ENCODE measurements at places on chromosomes 13 and 19.

DNA sequence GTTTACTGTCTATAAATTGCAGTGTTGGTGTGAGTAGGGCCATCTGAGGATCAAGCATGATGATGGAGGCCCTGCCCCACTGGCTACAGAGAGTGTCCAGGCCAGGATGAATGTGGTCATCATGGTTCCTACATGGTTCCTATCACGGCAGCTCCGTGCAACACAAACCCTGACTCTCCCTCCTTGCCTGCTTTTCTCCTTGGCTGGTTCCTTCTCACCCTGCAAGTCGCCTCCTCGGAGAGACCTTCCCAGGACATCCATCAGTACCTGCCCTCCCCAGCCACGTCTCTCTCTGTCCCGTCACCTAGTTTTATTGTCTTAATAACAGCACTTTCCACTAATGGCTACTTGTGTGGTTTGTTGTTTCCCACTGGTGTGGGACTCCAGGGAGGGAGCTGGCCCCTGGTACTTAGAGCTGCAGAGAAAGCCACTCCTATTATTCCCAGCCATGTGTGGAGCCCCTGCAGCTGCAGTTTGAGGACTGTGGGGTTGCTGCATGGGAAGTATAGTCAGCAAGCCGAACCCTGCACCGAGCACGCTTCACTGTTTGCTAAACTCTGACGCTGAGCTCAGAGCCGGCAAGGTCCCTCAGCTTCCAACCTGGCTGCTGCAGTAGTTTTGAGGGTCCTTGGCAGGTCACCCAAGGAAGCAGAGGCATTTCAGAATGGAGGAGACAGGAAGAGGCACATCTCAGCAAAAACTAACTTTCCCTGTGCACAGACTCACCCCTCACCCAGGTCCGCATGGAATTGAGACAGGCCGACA lies 146.4 kb upstream of the VSTM2B start:
- no peak for DNase-seq

DNA sequence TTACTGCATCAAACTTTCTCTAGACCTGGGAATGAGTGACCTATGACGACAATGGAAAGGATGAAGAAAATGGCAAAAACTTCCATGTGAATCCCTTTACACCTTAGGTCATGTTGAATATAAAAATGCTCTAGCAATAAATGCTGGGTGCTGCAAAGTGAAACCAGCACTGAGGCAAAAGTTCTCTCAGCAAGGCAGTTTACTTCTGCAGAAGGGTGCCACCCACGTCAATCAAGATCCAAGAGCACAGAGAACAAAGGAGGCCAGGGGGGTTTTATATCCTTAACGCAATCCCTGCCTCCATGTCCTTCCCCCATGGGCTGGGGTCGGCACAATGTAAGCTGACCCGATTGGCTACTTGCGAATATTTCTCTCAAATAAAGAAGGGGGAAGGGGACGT lies 38.7 kb downstream of the ZNF333 start:
- no peak for DNase-seq

DNA sequence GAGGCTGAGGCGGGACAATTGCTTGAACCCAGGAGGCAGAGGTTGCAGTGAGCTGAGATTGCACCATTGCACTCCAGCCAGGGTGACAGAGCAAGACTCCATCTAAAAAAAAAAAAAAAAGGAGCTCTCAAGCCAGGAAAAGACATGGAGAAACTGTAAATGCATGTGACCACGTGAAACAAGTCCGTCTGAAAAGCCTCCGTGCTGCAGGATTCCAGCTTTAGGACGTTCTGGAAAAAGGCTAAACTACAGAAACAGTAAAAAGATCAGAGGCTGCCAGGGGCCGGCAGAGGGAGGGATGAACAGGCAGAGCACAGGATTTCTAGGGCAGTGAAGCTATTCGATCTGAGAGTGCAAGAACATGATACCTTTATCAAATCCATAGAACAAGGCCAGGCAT lies 40.7 kb upstream of the NDUFS7 start:
- DNase-seq: no peak

GRCh38 chr13:43000676-43001075 lies 8.6 kb upstream of the EPSTI1 start:
- DNase-seq: no peak

DNA sequence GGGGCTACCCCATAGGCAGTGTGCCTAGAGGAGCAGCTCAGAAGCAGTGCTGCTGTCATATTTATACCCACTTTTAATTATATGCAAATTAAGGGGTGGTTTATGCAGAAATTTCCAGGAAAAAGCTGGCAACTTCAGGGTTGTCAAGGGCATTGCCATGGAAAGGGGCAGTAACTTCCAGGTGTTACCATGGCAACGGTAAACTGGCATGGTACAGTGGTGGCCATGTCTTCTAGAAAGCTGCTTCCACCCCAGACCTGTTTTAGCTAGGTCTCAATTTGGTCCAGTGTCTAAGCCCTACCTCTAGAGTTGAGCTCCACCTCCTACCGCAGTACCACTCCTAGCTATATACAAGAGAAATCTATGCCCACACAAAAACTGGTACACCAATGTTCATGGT lies 11.3 kb downstream of the PNMA8A start:
- DNase-seq: no peak

DNA sequence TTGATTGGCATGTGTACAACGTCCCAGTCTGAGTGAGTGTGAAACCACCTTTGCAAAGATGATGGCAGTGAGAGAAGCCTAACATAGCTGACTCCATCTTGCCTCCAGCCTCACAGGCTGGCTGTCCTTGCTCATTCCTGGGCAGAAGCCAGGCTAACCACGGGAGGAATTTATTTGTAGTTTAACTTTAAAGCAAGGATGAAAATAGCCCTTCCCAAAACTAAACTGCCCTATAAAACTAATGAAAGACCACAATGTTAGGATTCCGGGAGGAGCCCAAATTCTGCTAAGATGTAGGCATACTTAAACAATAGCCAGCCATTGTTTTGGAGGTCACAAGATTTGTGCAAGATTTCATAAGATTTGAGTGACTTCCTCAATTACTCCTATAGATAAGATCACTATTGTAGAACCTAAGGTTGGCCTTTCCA lies 96.6 kb upstream of the LSM14A start:
- no peak for DNase-seq

GRCh38 chr19:13215572-13216380 lies 65.6 kb downstream of the IER2 start:
- no peak for DNase-seq

DNA sequence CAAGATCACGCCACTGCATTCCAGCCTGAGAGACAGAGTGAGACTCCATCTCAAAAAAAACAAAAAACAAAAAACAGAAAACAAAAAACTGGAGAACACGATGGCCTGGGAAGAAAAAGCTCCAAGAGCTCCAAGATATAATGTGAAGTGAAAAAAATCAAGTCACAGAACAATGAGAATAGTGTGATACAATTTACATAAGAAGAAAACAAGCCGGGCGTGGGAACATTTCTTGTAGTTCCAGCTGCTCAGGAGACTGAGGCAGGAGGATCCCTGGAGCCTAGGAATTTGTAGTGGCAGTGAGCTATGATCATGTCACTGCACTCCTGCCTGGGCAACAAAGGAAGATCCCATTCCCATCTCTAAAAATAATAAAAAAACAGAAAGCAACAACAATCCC lies 8.5 kb upstream of the LMTK3 start:
- no peak for DNase-seq

GRCh38 chr19:33197591-33198000 lies 3.5 kb downstream of the LRP3 start:
- DNase-seq: no peak

- DNase-seq: no peak
Measured at GRCh38 chr19:56348289-56348877, 33.7 kb upstream of the ZSCAN5A start.

- no peak for DNase-seq
Measured at GRCh38 chr13:98944336-98944735, 33.5 kb downstream of the DOCK9 start.

DNA sequence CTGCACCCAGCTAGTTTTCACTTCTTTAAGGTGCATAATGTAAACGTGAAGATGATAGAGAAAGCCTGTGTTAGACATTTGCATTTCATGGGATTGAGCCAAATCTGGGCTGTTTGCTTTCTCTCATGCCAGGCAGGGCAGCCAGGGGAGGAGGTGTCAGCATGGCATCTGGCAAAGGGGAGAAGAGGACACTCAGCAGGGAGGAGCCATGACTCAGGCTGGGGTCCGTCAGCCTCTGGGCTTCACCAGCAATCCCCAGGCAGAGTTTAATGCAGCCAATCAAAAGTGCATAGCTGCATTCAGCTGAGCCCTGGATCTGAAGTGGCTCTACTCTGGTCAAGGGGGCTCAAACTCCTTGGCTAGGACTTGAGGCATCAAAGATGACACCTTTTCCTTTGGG lies 23.5 kb downstream of the EBPL start:
- DNase-seq: no peak

DNA sequence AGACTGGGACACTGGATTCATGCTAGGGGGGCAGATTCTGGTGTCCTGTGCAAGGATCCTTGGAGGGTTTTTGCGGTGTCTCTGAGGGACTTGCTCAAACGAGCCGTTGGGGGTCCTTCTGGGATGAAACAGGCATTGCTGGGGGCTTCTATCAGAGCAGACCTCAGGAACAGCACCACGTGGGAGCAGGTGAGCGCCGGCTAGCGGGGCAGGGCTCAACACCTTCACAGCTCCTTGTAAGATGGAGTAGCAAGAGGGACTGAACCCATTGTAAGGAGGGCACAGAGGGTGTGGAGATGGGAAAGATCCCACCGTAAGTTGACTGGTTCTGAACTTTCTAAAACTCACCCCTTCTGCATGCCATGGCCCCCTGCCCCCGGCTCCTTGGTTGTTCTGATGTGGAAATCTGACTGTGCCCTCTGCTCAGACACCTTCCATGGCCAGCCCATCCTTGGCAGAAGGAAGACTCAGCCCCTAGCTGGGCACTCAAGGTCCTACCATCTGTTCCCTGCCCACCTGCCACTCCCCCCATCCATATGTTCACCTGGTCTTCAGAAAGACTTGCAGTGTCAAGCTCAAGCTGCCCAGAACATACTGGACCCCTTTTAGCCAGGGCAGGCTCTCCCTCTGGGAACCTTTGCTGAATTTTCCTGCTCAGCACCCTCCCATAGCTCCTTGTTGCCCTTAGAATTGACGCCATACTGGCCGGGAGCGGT lies 1.2 kb downstream of the SLC27A1 start:
- DNase-seq: no peak

DNA sequence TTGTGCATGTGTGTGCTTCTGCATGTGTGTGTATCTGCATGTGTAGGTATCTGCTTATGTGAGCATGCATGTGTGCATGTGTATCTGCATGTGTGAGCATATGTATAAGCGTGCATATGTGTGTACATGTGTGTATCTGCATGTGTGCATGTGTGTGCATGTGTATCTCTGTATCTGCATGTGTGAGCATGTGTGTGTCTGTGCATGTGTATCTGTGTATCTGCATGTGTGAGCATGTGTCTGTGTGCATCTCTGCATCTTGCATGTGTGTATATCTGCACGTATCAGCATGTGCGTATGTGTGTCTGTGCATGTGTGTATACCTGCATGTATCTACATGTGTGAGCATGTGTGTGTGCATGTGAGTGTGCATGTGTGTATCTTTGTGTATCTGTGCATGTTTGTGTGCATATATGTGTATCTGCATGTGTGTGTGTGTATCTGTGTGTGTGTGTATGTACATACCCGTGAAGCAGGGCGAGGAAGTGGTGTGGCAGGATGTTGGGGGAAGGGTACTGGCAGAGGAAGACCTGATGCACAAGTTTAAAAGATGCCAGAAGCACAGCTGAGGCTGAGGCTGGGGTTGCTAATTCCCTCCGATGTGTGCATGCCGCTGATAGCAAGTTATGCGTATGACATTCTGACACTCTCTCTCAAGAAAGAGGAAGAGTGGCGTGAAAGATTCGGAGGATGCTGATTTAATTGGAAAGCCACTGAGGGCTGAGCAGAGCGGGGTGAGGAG lies 64.2 kb downstream of the TEX29 start:
- no peak for DNase-seq

GRCh38 chr19:912181-913079 lies 589 bp downstream of the R3HDM4 start:
- no peak for DNase-seq

DNA sequence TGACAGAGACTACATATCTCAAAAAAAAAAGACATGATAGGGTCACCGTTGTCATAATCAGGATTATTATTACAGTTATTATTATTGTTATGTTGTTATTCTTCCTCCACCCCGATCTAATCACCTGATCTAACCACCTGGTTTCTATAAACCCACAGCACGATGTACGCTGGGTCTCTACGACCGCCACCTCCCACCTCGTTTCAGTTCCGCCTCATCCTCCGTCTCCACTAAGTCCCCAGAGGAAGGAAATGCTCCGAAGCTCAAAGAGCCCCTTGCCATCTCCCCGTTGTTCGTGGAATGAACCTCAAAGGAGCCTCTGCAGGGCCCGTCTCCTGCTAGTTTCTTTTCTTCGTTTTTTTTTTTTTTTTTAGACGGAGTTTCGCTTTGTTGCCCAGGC lies 15.9 kb upstream of the MEIS3 start:
- no peak for DNase-seq

DNA sequence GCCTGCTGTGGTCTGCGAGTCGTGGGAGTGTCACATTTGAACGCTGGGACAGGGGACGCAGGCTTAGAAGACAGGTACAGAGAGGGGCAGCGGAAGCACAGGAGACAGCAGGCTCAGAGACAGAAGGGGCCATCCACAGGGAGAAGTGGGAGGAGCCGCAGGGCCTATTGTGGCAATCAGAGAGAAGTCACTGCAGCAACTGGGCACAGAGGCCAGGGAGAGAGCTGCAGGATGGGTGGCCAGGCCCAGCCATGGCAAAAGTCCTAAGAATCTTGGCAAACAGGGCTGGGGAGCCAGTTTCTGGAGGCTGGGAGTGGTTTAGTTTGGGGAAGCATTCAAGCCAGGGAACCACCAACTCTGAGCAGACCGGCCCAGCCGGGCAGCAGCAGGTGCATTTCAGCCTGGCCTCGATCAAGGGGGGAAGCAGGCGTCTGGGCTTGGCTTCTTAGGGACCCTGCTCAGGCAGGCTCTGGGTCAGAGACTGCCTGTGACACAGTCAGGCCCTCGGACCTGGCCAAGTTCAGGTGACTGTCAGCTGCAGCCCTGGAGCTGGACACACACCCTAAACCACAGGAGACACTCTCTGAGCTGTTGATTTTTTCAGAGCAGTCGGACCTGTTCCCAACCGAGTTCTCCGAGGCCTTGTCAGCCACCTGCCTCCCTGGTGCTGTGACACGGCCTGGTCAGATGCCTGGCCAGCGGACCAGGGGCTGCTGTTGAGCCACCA lies 11.8 kb downstream of the SH3GL1 start:
- DNase-seq: no peak

- no peak for DNase-seq
Measured at GRCh38 chr13:114200399-114200911, 21.4 kb downstream of the CFAP97D2 start.

GRCh38 chr19:39363901-39364457 lies 21.8 kb downstream of the SAMD4B start:
- DNase-seq: no peak

- DNase-seq: no peak
Measured at GRCh38 chr13:43242040-43242439, 218.7 kb downstream of the DNAJC15 start.

DNA sequence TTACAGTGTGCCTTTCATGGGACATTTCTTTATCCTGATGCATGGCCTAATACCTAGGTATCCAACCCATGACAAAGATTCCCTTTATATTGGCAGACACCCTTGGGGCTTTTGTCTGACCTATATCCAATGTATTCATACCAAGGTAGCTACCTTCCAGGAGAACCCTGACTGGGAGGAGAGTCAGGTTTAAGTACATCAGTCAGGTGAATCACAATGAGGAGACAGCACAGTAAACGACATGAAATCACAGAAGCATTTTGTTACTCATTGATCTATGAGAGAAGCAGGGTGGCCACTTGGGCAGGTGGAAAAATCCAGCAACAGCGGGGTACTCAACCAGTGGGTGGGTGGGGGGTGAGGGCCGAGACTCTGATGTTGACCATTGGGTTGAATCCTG lies 527.4 kb upstream of the ATXN8OS start:
- no peak for DNase-seq
